ENCODE measurements at places on chromosomes 13 and 19.

DNA sequence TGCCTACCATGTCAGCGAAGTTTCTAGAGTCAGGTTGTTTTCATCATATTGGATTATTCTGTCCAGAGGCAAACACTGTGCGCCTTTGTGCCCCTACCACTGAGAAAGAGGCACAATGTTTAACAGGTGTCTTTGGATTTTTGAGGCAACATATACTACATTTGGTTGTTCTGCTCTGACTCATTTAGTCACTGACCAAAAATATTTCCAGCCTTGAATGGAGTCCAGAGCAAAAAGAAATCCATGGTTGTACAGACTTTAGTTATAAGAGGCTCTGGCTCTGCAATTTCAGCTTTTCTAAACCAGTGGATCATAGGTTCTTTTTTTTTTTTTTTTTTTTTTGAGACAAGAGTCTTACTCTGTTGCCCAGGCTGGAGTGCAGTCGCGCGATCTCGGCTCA is 35.7 kb downstream of the LACC1 start:
- DNase-seq: no peak

- DNase-seq: no peak
Observed at GRCh38 chr13:31111136-31111535, 50.6 kb downstream of the HSPH1 start.

DNA sequence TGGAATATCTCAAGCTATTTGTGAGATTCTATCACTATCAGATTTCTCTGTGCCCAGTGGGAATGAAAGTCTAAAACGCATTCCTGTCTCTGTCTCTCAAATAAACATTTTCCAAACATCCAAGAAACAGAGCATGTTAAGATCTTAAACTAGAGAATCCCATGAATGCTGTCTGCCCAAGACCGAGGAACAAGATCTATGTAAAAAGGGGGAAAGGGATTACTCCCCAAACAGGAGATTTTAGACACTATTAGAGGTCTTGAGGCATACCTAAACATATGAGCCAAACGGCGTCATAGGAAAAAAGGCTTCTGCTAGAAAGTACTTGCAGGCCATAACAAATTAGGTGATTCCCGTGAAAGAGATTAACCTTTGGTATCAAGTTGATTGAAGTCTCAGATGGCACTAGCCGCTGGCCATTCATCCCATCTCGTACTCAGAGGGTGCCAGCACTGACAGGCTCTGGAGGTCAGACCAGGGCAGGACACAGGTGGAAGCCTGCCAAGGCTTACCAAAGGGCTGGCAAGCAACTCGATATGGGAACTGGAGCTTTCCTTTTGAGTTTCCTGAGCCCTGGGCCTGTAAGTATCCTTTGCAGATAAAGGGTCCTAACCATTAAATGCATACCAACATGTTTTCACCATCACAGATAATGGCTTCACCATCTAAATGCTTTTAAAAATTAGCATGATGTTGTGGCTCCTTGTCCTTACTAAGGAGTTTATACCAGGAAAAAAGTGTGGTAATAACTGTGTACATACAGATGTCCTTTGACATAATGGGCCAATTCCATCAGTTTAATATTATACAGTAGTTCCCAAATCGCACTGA is 225.2 kb downstream of the FOXO1 start:
- peak; percentile 89 for DNase-seq

DNA sequence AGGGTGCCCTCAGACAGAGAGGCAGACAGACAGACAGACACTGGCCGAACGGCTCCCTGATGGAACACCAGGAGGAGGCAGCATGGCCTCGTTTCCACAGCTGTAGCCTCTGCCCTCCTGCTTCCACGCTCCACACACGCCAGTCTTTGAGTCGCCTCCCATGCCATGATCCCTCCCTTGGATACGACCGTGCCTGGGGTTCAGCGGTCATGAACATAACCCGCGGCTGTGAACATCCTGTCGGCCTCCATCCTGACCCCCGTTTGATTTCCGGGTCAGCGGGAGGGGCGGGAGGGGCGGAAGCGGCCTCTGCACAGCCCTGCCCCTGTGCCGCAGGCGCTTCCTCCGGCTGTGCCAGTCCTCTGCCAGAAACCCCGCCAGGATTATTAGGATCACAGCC is 23.4 kb downstream of the GP6 start:
- no peak for DNase-seq

DNA sequence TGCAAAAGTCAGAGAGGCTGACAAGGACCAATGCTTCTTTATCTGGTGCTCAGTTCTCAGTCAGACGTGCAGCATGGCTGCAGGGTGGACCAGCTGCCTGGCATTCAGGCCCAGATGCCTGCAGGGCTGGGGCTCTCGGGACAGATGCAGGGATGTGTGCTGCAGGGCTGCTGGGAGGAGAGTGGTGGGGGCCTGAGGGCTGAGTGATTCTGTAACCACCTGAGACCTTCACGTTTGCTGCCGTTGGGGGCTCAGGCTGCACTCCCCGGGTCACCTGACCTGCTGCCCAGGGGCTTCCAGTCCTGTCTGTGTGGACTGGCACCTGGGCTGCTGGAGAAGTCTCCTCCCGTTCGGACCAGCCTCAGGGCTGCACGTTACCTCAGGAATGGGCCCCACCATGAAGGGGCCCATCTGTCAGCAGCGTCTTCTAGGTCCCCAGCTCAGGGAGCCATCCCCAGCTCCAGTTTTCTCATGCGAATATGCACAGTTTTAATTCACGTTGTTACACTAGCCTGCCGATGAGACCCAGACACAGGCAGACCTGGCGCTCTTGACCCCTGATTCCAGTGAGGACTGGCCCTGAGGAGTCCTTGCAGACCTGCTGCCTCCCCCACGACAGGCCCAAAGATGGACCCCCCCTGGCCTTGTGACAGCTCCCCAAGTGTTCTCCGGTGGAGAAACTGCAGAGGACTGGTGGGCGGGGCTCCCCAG is 16.9 kb downstream of the KCTD15 start:
- DNase-seq: no peak

GRCh38 chr13:85408415-85408814 is 390.8 kb downstream of the SLITRK6 start:
- no peak for DNase-seq

GRCh38 chr13:98344392-98344791 is 167.3 kb upstream of the RNF113B start:
- no peak for DNase-seq

DNA sequence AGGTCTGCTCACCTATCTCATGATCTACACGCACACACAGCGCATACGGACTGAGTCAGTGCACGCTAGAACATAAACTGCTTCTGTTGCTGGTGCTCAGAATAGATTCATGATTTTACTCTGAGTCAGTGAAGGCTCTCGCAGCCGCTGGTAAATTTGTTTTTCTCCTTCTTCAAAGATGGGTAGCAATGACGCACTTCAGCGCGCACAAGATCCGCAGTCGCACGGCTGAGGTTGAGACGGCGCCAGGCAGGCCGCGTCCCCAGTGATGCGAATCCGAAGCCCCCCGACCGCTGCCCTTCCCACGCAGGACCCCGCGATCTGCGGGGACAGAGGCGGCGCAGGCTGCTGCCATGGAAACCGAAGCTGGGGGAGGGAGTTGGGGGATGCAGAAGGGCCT is 103.7 kb upstream of the USP29 start:
- DNase-seq: no peak

DNA sequence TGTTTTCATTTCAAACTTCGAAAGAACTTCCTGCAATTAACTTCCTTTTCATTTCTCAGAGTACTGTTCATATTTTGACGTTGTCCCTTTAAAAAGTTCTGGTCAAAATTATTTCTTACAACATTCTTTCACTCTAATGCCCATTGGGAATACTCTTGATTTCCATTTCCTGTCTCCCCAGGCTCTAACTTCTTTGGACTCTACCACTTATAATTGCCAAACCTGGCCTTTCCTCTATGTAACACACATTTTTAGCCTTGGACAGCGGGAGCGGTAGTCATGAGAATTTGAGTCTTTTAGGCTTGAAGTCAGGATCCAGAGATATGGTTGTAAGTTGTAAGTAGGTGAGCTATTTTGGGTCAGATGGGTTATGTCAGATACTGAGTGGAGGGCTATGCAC is 163.5 kb upstream of the SPRY2 start:
- no peak for DNase-seq

DNA sequence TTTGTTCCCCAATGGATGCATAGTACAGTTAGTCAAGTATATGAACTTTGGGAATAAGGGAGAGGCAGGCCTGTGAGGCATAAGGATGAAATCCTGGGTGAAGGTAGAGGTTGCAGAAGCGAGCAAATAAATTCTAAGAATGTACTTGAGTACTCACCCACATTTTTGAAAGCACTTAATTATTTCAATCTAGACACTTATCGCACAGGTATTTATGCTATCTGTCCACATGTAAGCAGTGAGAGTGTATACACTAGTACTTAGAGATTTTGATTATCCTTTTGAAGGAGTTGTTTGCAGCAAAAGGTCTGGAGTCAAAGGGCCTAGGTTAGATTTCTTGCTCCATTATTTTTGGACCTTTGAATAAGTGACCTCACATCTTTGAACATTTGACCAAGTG is 77.7 kb downstream of the LMO7 start:
- DNase-seq: no peak

GRCh38 chr19:13155472-13156359 is 5.5 kb downstream of the IER2 start:
- peak; percentile 87 for DNase-seq

- DNase-seq: no peak
Observed at GRCh38 chr13:72126424-72126823, 259.4 kb upstream of the DACH1 start.

DNA sequence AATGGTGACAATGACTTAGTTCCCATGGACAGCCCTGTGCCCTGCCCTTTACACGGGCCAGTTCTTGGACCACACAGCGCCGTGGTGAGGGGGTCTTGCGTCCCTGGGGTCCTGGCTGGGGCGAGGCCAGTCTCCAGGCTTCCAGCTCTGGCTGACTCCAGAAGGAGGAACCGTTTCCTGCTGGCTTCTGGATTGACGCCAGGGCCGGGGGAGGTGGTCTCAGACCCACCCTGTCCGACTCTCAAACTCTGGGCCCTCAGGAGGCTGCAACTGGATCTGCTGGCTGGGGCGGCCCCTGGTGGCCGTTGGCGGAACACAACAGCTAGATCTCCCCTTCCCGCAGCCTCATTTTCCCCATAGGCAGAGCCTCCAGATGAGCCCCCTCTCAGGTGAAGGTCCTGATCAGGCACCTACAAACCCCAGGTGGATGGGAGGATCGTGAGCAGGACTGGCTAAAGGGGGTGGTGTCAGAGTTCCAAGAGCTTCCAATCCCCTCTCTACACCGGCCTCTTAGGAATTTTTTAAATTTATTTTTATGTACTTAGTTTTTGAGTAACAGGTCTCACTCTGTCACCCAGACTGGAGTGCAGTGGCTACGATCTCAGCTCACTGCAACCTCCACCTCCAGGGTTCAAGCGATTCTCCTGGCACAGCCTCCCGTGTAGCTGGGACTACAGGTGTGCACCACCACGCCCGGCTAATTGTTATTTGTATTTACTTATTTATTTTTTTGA is 8.0 kb downstream of the CCDC194 start:
- DNase-seq: peak; percentile 89

- no peak for DNase-seq
Observed at GRCh38 chr13:37617173-37617572, 18.6 kb upstream of the POSTN start.

DNA sequence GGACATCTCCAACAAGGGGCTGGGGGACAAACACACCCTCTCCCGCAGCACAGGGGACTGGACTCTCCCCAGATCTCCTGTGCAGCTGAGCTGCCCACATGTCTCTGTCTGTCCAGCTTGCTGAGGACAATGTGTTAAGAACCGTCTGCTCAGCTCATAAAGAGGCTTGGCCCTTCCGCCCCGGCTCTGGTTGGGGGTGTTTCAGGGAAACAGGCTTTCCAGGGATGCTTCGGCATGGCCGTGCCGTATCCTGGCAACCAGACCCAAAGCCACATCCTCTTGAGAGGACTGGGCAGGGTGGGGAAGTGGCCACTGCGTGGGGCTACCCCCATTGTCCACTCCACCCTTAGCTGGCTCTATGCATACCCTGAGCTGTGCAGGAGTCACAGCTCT is 41.1 kb upstream of the CHST8 start:
- DNase-seq: no peak

GRCh38 chr13:40221460-40222201 is 444.8 kb downstream of the FOXO1 start:
- DNase-seq: peak; percentile 67

GRCh38 chr13:113275387-113275786 is 21.7 kb upstream of the LAMP1 start:
- DNase-seq: no peak

- no peak for DNase-seq
Observed at GRCh38 chr13:60169239-60170031, 5.7 kb upstream of the DIAPH3 start.

- peak; percentile 84 for DNase-seq
Observed at GRCh38 chr19:33235269-33235995, 9.8 kb upstream of the SLC7A10 start.

DNA sequence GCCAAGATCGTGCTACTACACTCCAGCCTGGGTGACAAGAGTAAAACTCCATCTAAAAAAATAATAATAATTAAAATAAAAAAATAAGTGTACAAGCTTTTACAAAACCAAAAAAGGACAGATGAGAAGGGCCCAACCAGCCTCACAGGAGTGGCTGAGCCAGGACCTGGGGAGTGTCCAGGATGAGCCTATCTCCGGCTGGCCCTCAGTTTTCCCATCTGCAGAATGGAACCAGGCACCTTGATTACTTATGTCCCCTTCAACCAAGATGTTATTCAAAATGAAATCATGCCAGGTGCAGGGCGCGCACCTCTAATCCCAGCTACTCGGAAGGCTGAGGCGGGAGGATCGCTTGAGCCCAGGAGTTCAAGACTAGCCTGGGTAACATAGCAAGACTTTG is 9.5 kb upstream of the IFI30 start:
- no peak for DNase-seq

- peak; percentile 72 for DNase-seq
Observed at GRCh38 chr19:11737964-11738745, 591 bp downstream of the ZNF823 start.

DNA sequence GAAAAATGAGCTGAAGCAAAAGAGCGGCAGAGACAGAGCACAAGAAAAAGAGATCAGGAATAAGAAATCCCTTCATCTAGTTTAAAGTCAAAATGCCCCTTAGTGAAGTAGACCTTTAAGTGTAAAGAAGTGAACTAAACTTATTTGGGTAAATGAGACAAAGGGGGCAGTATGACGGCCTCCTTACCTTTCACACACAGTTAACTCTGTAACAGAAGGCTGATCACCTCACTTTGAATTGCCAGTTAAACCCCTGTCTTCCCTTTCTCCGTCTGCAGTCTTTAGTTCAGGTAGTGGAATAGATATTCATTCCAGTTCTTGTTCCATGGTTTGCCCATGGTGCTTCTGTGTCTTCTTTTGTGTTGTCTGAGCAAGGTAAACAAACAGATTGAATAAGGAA is 1029.8 kb downstream of the DIAPH3 start:
- no peak for DNase-seq

DNA sequence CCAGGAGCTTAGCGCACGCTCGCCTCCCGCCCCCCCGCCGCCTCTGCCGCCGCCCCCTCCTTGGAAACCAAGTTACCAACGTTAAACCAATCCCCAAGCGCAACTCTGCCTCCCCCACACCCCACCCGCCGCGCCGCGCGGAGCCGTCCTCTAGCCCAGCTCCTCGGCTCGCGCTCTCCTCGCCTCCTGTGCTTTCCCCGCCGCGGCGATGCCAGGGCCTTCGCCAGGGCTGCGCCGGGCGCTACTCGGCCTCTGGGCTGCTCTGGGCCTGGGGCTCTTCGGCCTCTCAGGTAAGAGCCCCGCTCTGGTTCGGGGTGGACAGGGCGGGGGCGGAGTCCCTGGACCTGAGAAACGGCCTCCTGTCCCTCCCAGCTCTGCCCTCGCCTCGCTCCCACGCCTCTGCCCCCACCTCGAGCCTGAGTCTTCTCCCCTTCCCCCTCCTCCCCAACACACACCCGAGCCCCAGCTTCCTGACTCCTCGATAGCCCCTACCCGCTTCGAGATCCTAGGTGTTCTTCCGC is at the start of gene ICAM5:
Gene ICAM5 (plus strand): TSS at position 117 of the 521 bp plus-strand sequence. CDS start 92 bp downstream, at position 209.
- no peak for DNase-seq

- DNase-seq: no peak
Observed at GRCh38 chr13:64591971-64592370, 2638.2 kb downstream of the PCDH9 start.

All from kidney (tissue), 22 donors.